ENCODE measurements at places on chromosomes 4 and X. TPM values are rescaled to one million over a fixed set of nuclear protein-coding genes. Genes with fewer than 3 reads are reported as not detected.

GRCh38 chrX:73577361-73577760 lies 14.4 kb downstream of the CHIC1 start:
- no peak for DNase-seq
- no peaks in the 10 kb centered on the region for H3K4me1 ChIP-seq
- H3K27ac ChIP-seq = no peak overlapping the region

- H3K36me3 ChIP-seq = no peaks in the 10 kb centered on the region
- H3K27ac ChIP-seq = peak within 1 kb of the TSS; percentile 63
- H3K4me1 ChIP-seq = no peaks in the 10 kb centered on the region
- peak; percentile 85 for DNase-seq
- H3K4me3 ChIP-seq = peak within 1 kb of the TSS; percentile 60
Observed at GRCh38 chrX:112840382-112841113, at the start of gene AMOT. Gene AMOT, minus strand, starts transcription at chrX:112840831. Its CDS starts 17,705 bp downstream, at chrX:112823126.

DNA sequence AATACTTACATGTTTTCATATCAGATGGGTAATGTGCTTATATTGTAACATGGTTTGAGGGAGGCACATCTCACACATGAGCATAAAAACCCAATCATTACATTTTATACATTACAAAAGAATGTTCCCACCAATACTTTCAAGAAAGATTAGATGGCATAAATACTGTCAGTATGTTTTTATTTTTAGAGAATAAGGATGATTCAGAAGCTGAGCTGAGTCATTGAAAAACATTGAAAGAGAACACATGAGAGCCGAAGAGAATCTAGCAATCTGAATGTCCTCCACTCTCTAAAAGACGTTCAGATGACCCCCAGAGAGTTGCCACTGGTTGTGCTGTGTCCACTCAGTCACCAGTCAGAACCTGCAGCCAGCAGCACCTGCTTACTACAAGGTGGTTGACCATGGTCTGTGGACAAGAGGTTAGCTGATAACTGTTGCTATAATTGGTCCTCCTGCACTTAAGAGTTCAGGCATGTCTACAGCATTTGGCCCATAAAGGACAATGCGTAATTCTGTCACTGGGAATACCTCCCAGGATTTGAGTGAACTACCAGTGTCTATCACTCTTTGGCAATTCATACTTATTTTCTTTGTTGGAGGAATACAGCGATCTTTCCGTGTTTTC lies 382.2 kb upstream of the IGFBP7 start:
- no peak overlapping the region for H3K27ac ChIP-seq
- H3K4me1 ChIP-seq = no peaks in the 10 kb centered on the region
- no peak overlapping the region for H3K4me3 ChIP-seq
- no peaks in the 10 kb centered on the region for H3K27me3 ChIP-seq

- H3K4me1 ChIP-seq = no peaks in the 10 kb centered on the region
- H3K36me3 ChIP-seq = no peaks in the 10 kb centered on the region
- H3K27ac ChIP-seq = no peak overlapping the region
- no peak overlapping the region for H3K4me3 ChIP-seq
- H3K27me3 ChIP-seq = no peaks in the 10 kb centered on the region
- DNase-seq = peak; percentile 35
Observed at GRCh38 chrX:137227151-137227550, 193.4 kb upstream of the GPR101 start.

- DNase-seq = peak; percentile 70
- no peaks in the 10 kb centered on the region for H3K27me3 ChIP-seq
- H3K4me3 ChIP-seq = no peak overlapping the region
- no peaks in the 10 kb centered on the region for H3K4me1 ChIP-seq
- H3K27ac ChIP-seq = no peak overlapping the region
Observed at GRCh38 chr4:28402751-28403150, 1542.1 kb downstream of the STIM2 start.

DNA sequence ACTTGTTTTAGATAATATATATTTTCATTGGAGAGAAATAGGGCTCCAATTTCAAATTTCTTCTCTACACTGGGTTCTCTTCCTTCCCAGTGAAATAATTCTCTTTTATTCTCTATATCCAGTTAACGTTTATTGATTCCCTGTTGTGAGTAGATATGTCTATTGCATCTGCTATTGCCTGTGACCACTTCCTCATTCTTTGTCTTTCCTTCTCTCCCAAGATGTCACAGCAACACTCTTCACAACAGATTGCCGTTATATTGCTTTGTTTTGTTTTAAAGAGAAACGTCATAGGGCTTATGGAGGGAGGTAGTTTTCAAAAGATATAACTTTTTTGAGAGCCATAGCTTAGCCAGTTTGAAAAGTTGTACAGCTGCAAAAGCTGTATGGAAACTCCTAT lies 343.8 kb downstream of the ARHGAP24 start:
- H3K27ac ChIP-seq = no peak overlapping the region
- no peaks in the 10 kb centered on the region for H3K4me1 ChIP-seq
- DNase-seq = no peak
- no peak overlapping the region for H3K4me3 ChIP-seq
- H3K27me3 ChIP-seq = no peaks in the 10 kb centered on the region
- no peaks in the 10 kb centered on the region for H3K36me3 ChIP-seq

DNA sequence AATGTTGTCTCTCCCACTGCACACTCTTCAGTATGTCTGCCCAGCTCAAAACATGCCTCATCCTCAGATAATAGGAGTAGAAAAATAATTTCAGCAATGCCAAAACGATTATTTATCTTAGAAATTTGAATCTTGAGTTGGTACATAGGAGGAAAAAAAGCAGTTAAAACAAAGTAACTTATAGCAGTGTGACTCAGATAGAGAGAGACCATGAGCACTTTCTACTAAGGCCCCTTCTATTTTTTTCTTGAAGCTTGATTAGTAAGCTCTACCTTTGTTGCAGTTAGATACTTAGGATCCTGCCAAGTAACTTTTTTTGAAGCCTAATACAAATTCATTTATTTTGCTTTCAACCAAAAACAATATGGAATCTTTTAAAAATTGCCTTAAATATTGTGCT lies 212.3 kb downstream of the MAD2L1 start:
- no peak overlapping the region for H3K4me3 ChIP-seq
- DNase-seq = no peak
- H3K4me1 ChIP-seq = no peaks in the 10 kb centered on the region
- no peaks in the 10 kb centered on the region for H3K36me3 ChIP-seq
- no peaks in the 10 kb centered on the region for H3K27me3 ChIP-seq
- no peak overlapping the region for H3K27ac ChIP-seq

DNA sequence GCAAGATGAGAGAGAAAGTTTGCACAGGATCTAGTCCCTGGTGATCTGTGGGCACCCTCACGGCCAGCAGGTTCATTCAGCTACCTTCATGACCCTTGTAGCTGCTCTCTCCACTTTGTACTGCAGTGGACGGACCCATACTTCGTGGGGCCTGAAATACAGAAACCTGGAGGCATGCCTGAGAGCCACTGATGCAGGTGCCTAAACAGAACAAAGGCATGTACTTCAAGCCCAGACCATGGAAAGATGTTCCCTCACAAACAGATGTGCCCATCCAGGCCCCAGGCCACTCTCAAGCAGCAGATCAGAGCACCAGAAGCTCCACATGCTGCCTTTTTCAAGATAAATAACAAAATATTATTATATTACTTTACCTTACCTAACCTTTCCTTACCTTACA lies 1629.0 kb downstream of the ARAP2 start:
- H3K27me3 ChIP-seq = no peaks in the 10 kb centered on the region
- no peak overlapping the region for H3K4me3 ChIP-seq
- H3K27ac ChIP-seq = no peak overlapping the region
- H3K36me3 ChIP-seq = no peaks in the 10 kb centered on the region

- no peak overlapping the region for H3K27ac ChIP-seq
- no peaks in the 10 kb centered on the region for H3K4me1 ChIP-seq
- H3K4me3 ChIP-seq = no peak overlapping the region
- no peaks in the 10 kb centered on the region for H3K36me3 ChIP-seq
- DNase-seq = no peak
- H3K27me3 ChIP-seq = no peaks in the 10 kb centered on the region
Observed at GRCh38 chr4:54493862-54494261, 163.9 kb upstream of the KIT start.

TMEM31 gene
- 10.8 TPM for total RNA-seq

RHOXF2 gene
- total RNA-seq = 12.1 TPM

MAGEA2 gene
- total RNA-seq = 9.2 TPM

FAM241A gene
- 4.7 TPM for total RNA-seq
